Trophoblast cell (in vitro differentiated cells and primary cell): ENCODE measurements at places on chromosomes 7 and 10.

DNA sequence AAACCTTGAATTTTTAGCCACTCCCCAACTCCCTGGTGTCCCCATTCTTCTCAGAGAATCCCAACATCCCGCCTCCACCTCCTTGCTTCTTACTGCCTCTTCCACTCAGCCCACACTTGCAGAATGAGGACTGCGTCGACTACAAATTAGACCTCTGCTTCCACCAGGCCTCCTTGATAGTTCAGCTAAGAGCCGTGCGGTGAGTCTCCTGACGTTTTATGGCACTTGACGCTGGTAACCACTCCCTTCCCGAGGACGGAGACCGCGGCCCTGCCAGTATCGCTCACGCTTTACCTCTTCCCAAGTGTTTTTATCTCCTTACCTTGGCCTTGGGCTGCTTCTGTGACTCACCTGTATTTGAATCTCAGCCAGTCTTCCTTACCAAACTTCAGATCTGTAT, 31.1 kb downstream of the RBM17 start:
- H3K36me3 ChIP-seq, result peaks cover 4% of the 10 kb centered on the region
- no peaks in the 10 kb centered on the region for H3K4me1 ChIP-seq
- no peak overlapping the region for H3K27ac ChIP-seq
- DNase-seq, result peak; percentile 28

GRCh38 chr10:1308173-1308961, 252.2 kb downstream of the WDR37 start:
- no peak for DNase-seq
- H3K27me3 ChIP-seq, result no peaks in the 10 kb centered on the region
- H3K4me3 ChIP-seq, result no peak overlapping the region
- no peaks in the 10 kb centered on the region for H3K4me1 ChIP-seq
- no peak overlapping the region for H3K27ac ChIP-seq

DNA sequence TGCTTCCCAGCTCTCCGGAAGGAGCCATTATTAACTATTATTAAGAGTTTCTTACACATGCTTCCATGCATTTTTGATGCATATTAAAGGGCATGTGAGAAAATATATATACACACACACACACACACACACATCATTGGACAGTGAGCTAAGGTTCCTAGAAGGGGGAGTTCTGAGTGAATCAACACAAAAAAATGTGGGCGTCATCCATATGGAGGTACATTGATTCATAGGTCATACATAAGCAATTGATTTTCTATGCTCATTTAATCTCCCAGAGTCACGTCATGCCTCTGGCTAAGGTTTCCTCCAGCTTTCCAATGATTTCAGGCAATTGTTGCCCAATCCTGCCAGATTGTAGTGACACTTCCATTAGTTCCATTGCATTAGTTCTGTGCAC, 269.4 kb downstream of the DNAJB9 start:
- no peak overlapping the region for H3K27ac ChIP-seq
- no peak for DNase-seq
- H3K27me3 ChIP-seq, result no peaks in the 10 kb centered on the region
- H3K4me1 ChIP-seq, result no peaks in the 10 kb centered on the region
- no peak overlapping the region for H3K4me3 ChIP-seq

DNA sequence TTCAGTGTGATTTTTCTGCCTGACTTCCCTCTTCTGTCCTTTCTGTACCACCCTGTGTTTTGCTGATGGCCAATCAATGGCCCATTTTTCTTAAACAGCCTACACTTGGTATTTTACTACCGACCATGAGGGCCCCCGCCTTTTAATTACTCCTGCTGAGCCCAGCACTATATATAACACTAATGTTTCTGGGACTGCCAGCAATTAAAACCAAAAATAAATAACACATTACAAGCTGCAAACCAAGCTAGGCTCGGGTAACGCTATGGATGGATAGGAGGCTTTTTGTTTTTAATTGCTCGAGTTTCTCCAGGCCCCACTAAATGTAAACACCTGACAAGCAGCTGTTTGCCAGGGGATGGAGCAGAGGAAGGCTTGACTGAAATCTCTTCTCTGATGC, 915.4 kb upstream of the AUTS2 start:
- no peaks in the 10 kb centered on the region for H3K4me1 ChIP-seq
- H3K27me3 ChIP-seq, result no peaks in the 10 kb centered on the region
- H3K27ac ChIP-seq, result no peak overlapping the region

- H3K36me3 ChIP-seq, result peaks cover 2% of the 10 kb centered on the region
- no peak overlapping the region for H3K27ac ChIP-seq
- no peaks in the 10 kb centered on the region for H3K27me3 ChIP-seq
- H3K4me3 ChIP-seq, result no peak overlapping the region
- DNase-seq, result no peak
These were observed 6.3 kb downstream of the GPAM start for GRCh38 chr10:112177247-112177646.

- peaks cover 35% of the 10 kb centered on the region for H3K4me1 ChIP-seq
- no peaks in the 10 kb centered on the region for H3K36me3 ChIP-seq
- H3K27ac ChIP-seq, result peak overlapping the region; percentile 92
- no peak overlapping the region for H3K4me3 ChIP-seq
- DNase-seq, result peak; percentile 90
These were observed 90.9 kb downstream of the DIP2C start for GRCh38 chr10:598415-599170.

DNA sequence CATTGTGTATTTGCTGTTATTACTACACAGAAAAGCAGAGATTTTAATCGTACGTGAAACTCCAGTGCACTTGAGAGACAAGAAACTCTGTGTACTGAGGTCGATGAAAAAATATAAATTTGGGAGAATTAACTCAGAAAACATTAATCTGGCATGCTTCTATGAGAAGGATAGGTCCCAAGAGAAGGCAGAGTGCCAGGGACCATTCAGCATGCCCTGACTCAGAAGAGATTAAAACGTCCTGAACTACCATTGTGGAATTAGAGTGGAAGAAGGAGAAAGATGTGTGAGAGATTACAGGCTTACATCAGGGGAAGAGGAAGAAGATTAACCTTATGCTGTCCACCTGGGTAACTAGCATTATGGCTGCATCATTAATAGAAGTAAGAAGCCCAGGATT, 72.4 kb downstream of the REEP3 start:
- no peaks in the 10 kb centered on the region for H3K27me3 ChIP-seq
- no peak overlapping the region for H3K4me3 ChIP-seq
- H3K36me3 ChIP-seq, result peaks cover 5% of the 10 kb centered on the region
- no peak overlapping the region for H3K27ac ChIP-seq
- DNase-seq, result no peak

GRCh38 chr7:131342864-131343442, 15.3 kb downstream of the MKLN1 start:
- H3K36me3 ChIP-seq, result no peaks in the 10 kb centered on the region
- H3K27ac ChIP-seq, result no peak overlapping the region
- DNase-seq, result no peak
- H3K4me3 ChIP-seq, result no peak overlapping the region
- no peaks in the 10 kb centered on the region for H3K4me1 ChIP-seq

GRCh38 chr10:13865758-13866491, 279.2 kb downstream of the PRPF18 start:
- no peaks in the 10 kb centered on the region for H3K27me3 ChIP-seq
- H3K27ac ChIP-seq, result peak overlapping the region; percentile 43
- DNase-seq, result peak; percentile 86
- H3K4me1 ChIP-seq, result peaks cover 10% of the 10 kb centered on the region

GRCh38 chr10:98488669-98489430, 42.1 kb upstream of the HPS1 start:
- no peaks in the 10 kb centered on the region for H3K36me3 ChIP-seq
- H3K27me3 ChIP-seq, result no peaks in the 10 kb centered on the region
- peaks cover 10% of the 10 kb centered on the region for H3K4me1 ChIP-seq
- no peak for DNase-seq
- no peak overlapping the region for H3K4me3 ChIP-seq
- no peak overlapping the region for H3K27ac ChIP-seq

DNA sequence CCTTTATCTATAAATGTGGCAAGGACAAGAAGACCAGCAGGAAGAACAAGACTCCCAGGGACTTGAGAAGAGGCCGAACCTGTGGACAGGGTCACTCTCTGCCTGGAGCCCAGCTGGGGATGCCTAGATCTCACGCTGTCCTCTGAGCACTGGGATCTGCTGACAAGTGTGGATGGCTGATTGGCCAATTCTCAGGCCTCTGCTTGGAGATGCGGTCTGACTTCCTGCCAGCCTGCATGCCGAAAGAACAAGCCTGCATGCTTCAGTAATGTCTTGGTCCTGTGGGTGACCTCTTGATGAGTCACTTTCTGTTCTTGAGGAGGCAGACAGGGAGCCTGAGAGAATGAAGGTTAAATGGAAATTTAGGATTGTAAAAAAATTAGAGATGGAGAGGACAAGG, 84.7 kb downstream of the TMEM178B start:
- H3K4me3 ChIP-seq, result no peak overlapping the region
- H3K36me3 ChIP-seq, result no peaks in the 10 kb centered on the region
- no peaks in the 10 kb centered on the region for H3K4me1 ChIP-seq
- H3K27me3 ChIP-seq, result no peaks in the 10 kb centered on the region
- no peak overlapping the region for H3K27ac ChIP-seq

- H3K4me1 ChIP-seq, result peaks cover 11% of the 10 kb centered on the region
- no peak overlapping the region for H3K4me3 ChIP-seq
- no peak for DNase-seq
- no peak overlapping the region for H3K27ac ChIP-seq
These were observed 129.1 kb upstream of the BTBD16 start for GRCh38 chr10:122141821-122142640.

- peak; percentile 87 for DNase-seq
- H3K27me3 ChIP-seq, result no peaks in the 10 kb centered on the region
- H3K36me3 ChIP-seq, result no peaks in the 10 kb centered on the region
- peak overlapping the region; percentile 84 for H3K27ac ChIP-seq
- no peak overlapping the region for H3K4me3 ChIP-seq
- peaks cover 3% of the 10 kb centered on the region for H3K4me1 ChIP-seq
These were observed 14.8 kb upstream of the UPP1 start for GRCh38 chr7:48074204-48074654.

- H3K27ac ChIP-seq, result no peak overlapping the region
- DNase-seq, result no peak
- H3K4me1 ChIP-seq, result no peaks in the 10 kb centered on the region
- H3K36me3 ChIP-seq, result no peaks in the 10 kb centered on the region
- no peak overlapping the region for H3K4me3 ChIP-seq
These were observed 203.5 kb downstream of the USP6NL start for GRCh38 chr10:11407939-11408338.

- peaks cover 6% of the 10 kb centered on the region for H3K4me1 ChIP-seq
- H3K27ac ChIP-seq, result no peak overlapping the region
- no peaks in the 10 kb centered on the region for H3K36me3 ChIP-seq
- H3K27me3 ChIP-seq, result no peaks in the 10 kb centered on the region
- H3K4me3 ChIP-seq, result no peak overlapping the region
- peak; percentile 54 for DNase-seq
These were observed 125.9 kb upstream of the FZD8 start for GRCh38 chr10:35768011-35768410.

DNA sequence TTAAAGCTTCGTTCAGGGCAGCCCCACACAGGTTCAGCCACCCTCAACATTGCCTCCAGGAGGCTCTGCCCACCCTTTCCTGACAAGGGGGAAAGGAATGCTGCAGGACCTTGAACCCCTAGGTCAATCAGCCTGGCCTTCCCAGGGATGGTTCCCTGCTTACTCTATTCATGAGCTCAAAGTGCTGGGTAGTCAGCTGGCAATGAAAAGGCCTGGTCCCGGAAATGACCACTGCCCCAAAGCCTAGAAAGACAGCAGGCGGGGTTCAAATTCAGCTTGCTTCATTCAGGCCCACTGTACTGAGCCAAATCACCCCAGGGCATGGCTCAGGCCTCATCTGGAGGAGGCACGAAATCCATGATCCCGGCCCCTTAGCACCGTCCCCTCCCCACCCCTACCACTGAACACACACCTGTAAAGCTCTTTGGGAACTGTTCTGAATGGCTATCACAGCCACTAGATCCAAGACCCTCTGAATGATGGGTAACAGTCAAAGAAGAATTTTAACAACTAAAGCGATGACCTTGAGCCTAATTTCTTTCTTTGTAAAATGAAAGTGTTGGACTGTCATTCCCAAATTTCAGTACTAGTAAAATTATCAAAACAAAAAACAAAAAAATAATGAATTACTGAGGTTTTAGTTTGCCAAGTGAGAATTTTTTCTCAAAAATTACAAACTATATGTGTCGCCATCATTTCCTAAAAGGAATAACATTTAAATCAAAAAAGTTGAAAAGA, 1.0 kb downstream of the URGCP start:
- peaks cover 4% of the 10 kb centered on the region for H3K4me1 ChIP-seq
- peak; percentile 76 for DNase-seq
- no peaks in the 10 kb centered on the region for H3K27me3 ChIP-seq
- H3K4me3 ChIP-seq, result no peak overlapping the region

- no peak overlapping the region for H3K27ac ChIP-seq
- DNase-seq, result peak; percentile 60
- H3K27me3 ChIP-seq, result no peaks in the 10 kb centered on the region
These were observed 6.8 kb upstream of the C10orf120 start for GRCh38 chr10:122706467-122706866.

- no peaks in the 10 kb centered on the region for H3K36me3 ChIP-seq
- no peak overlapping the region for H3K27ac ChIP-seq
- no peak overlapping the region for H3K4me3 ChIP-seq
- peak; percentile 80 for DNase-seq
- H3K4me1 ChIP-seq, result peaks cover 15% of the 10 kb centered on the region
These were observed 1.5 kb upstream of the MYL10 start for GRCh38 chr7:101630591-101630990.

- H3K4me1 ChIP-seq, result peaks cover 2% of the 10 kb centered on the region
- no peak overlapping the region for H3K27ac ChIP-seq
- H3K36me3 ChIP-seq, result peaks cover 6% of the 10 kb centered on the region
- H3K27me3 ChIP-seq, result no peaks in the 10 kb centered on the region
- DNase-seq, result no peak
- H3K4me3 ChIP-seq, result no peak overlapping the region
These were observed 150.4 kb downstream of the MAD1L1 start for GRCh38 chr7:2082139-2082998.

- no peaks in the 10 kb centered on the region for H3K36me3 ChIP-seq
- H3K4me3 ChIP-seq, result peak within 1 kb of the TSS; percentile 66
- peaks cover 37% of the 10 kb centered on the region for H3K27me3 ChIP-seq
- H3K4me1 ChIP-seq, result peaks cover 6% of the 10 kb centered on the region
These were observed at the start of gene PDE1C for GRCh38 chr7:32070406-32071360. PDE1C (minus strand) TSS chr7:32070407.

- H3K27me3 ChIP-seq, result no peaks in the 10 kb centered on the region
- no peaks in the 10 kb centered on the region for H3K36me3 ChIP-seq
- no peak overlapping the region for H3K4me3 ChIP-seq
- no peaks in the 10 kb centered on the region for H3K4me1 ChIP-seq
- H3K27ac ChIP-seq, result no peak overlapping the region
These were observed 896.4 kb downstream of the PCDH15 start for GRCh38 chr10:53904506-53905241.

DNA sequence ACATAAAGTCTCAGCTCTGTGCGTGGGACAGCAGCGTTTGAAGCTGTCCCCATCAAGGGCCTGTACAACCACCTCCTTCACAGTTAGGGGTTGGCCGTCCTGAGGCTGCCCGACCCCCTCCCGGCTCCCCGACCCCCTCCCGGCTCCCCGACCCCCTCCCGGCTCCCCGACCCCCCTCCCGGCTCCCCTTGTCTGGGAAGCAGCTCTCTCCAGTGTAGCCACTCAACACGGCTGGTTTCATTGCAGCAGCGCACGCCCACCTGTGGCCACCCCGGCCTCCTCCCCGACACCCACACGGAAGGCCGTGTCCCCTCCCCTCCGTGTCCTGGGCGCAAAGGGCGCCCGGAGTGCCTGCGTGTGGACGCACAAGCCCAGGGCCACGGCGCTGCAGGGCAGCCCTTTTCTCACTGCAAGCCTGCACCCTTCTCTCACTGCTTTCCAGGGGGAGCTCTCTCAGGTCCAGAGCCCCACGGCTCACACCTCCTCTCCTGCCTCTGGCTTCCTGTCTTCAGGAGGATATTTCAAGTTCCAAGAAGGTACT, 20.9 kb upstream of the FAM20C start:
- no peaks in the 10 kb centered on the region for H3K4me1 ChIP-seq
- H3K27ac ChIP-seq, result no peak overlapping the region
- no peaks in the 10 kb centered on the region for H3K27me3 ChIP-seq
- no peak for DNase-seq
- H3K36me3 ChIP-seq, result no peaks in the 10 kb centered on the region
